ENCODE measurements at places on chromosomes 6 and 20.

- DNase-seq = no peak
Measured at GRCh38 chr20:60261333-60261732, 303.1 kb downstream of the CDH26 start.

GRCh38 chr20:54038961-54039360, 31.4 kb downstream of the BCAS1 start:
- no peak for DNase-seq

DNA sequence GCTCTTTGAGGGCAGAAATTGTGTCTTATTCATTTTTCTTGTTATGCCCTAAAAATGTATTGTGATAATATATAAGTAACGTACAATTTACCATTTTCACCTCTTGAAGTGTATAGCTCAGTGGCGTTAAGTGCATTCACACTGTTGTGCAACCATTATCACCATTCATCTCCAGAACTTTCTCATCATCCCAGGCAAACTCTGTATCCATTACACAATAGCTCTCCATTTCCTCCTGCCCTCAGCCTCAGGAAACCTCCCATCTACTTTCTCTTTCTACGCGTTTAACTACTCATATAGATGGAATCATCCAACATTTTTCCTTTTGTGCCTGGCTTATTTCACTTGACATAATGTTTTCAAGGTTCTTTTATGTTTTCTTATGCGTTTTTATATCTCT, 184.6 kb downstream of the ESR1 start:
- no peak for DNase-seq

DNA sequence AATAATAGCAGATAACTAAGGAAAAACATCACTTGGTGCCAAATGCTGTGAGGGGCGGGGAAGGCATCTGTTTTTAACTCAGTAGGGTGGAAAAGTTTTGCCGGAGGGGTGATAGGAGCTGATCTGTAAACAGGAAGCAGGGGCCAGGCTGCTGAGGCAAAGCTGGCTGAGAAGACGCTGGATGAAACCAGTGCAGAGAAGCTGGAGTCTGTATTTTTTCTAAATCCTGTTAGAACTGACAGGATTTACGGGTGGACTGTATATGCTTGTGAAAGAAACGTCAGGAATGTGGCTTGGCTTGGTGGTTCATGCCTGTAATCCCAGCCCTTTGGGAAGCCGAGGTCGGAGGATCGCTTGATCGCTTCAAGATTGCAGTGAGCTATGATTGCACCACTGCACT, 5.6 kb downstream of the PCMTD2 start:
- DNase-seq = peak; percentile 69

DNA sequence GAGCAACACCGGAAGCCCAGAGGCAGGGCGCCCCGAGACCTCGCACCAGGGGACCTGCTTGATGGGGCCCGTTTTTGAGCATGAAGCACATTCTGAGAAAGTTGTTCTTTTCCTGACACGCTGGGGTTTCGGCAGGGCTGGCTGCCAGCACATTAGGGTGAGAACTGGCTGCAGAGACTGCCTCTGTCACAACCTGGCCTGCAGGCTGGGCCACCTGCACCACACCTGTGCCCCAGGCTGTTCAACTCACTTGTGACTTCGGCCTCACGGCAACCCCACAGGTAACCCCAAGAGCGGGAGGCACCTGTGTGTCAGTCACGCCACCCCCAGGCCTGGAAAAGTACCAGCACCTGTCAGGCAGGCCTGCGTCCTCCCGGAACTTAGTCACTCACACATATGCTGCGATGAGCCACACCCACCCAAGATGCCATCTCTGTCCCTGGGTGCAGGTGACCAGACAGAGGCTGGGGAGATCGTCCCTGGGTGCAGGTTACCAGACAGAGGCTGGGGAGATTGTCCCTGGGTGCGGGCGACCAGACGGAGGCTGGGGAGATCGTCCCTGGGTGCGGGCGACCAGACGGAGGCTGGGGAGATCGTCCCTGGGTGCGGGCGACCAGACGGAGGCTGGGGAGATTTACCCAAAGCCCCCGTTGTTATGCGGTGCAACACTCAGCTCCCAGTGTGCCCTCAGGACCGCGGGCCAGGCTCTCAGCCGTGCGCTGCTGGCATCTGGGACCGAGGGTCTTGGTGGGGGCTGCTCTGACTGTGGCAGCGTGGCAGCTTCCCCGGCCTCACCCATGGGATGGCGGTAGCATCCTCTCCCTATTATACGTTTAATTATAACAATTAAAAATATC, 82.5 kb upstream of the BHLHE23 start:
- DNase-seq = no peak

GRCh38 chr6:54289426-54289825, 18.8 kb upstream of the TINAG start:
- peak; percentile 38 for DNase-seq

DNA sequence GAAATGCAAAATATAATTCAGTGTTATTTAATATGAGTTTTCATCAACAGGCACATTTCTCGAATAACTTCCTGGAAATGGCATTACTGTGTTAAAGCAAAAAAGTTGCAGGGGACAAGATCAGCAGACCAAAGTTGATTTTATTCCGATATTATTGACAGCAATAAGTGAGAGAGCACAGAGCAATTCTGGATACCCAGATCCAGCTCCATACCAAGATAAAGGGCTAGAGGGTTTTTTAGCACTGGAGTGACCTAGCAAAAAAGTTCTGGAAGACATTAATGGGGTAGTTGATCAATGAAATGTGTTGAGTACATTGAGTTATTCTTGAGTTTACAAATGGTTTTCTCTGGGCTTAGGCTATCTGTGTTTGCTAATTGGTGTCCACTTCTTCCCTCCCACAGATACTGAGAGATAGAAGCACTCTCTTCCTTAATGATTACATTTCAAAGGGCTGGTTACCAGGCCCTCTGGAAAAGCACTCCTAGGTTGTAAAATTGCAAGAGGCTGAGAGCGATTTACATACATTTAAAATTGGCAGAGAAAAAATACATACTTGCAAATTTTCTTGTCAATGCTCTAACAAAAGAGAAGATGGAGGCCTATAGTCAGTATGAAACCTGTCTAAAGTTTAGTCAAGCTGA, 47.0 kb upstream of the MANEA start:
- DNase-seq = no peak

DNA sequence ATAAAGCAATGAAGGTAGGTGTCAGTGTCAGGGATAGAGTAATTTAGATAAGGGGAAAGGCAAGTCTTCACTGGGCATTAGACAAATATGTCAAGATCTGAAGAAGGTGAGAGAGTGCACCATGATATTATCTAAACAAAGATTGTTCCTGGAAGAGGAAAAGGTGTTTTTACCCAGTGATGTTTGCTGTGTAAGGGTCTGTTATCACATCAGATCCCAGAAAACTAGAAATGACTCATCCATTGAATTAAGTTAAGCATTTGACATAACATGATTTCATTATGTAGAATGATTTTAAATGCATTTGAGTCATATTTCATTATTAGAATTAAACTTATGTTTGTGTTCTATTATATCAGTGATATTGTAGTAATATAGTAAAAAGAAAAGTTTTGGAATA, 1279.5 kb upstream of the CITED2 start:
- no peak for DNase-seq

DNA sequence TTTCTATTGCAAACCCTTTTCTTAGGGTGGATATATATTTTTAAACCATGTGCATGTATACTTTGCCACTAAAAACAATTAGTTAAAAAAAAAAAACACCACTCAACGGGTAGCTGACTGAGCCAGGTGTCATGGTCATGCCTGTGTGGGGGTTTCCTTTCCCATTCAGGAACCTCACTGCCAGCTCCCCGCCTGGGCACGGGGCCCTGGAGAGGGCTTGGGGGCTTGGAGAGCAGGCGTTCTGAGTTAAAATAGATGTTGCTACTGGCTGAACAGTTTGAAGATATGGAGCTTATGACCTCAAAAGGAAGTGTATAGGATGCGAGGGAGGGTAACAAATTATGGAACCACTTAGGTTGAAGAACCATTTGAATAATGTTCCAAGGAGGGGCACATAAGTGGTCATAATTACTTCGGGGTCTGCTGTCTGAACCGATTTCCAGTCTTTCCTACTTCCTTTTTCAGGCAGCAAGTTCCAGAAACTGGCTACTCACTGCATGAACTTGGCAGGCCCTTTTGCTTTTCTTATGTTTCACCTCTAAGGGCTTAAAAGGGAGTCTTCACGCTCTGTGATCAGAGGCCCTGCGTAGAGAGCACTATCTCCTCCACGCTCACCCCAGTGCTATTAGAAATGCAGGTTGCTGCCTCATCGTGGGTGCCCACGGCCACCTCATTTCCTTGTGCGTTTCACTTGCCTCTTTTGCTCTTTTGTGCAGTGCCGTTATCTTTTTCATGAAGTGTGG, 9.9 kb downstream of the STX16 start:
- no peak for DNase-seq

DNA sequence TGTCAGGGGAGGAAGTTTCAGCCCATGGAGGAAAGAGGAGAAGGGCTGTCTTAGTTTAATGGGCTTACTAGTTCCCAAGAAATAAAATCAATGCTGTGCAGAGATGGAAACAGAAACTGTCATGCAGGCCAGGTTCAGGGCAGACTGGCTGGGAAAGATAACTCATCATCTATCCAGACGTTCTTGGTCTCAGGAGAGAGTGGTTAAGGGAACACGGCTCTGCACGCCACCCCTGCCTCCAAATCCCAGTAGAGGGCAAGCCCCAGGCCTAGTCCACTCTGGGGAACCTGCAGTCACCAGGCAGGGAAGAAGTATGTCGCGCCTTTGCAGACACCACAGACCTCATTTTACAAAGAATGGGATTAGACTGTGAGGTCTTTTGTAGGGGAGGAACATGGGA, 12.5 kb downstream of the ALDH8A1 start:
- peak; percentile 55 for DNase-seq

DNA sequence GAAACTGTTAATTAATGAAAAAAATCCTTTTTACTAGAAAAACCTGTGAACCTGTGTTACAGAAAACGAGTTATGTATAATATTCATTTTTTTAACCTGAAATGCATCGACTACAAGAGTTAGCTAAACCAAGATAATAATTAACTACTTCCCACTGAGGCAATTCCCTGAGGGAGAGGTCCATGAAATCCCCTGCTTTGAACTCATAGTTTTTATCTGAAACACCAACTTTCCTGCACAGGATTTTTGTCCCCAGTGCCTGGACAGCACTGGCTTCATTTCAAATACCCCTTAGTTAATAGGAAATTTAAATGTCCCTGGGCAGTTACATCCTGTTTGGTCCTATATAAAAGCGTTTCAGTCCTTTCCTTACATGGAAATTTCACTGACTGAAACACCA, at the start of gene OR14J1:
Gene OR14J1, plus strand, starts transcription at position 386 of the 400 bp plus-strand sequence. CDS start 4,989 bp downstream, outside the sequence.
- no peak for DNase-seq

DNA sequence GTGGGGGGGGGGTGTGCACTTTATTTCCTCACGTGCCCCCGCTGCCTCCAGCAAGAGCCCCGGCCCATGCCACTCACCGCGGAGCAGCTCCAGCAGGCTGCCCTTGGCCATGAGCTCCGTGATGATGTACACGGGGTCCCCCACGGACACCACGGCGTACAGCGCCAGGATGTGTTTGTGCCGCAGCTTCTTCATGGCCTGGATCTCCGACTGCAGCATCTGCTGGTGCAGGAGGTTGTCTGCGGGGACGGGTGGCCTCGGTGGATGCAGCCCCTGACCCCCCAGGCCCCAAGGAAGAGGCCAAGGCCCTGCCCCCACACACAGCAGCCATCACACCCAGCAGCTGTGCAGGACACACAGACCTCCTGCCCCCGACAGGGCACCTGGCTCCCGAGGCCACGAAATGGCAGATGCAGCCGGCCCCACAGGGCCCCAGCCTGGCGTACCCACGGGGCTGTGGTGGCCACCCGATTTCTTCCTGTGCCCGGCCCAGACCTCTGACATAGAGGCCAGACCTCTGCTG, 4.7 kb downstream of the PTK6 start:
- no peak for DNase-seq

DNA sequence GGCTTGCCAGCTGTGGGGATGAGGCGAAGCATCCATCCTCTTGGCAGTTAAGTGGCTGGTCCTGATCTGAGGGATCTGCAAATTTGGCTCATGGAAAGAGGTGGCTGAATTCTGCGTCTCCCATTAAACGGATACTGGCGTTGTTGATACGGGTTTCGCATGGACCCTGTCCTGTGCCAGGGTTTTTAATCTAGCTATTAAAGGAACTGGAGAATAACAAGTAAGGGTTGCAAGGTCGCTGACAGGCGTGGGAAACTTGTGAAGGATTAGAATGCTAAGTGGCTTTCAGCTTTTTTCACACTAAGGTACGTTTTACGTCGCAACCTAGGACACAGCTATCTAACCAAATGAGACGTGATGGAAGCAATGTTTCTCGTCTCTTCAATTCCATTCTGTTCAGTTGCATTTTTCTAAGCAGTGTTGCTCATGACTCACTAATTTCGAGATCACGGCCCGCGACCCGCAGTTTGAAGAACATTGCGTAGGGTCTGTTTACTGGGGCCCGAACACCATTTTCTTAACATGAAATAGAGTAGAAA, 852 bp downstream of the GMNN start:
- peak; percentile 59 for DNase-seq

DNA sequence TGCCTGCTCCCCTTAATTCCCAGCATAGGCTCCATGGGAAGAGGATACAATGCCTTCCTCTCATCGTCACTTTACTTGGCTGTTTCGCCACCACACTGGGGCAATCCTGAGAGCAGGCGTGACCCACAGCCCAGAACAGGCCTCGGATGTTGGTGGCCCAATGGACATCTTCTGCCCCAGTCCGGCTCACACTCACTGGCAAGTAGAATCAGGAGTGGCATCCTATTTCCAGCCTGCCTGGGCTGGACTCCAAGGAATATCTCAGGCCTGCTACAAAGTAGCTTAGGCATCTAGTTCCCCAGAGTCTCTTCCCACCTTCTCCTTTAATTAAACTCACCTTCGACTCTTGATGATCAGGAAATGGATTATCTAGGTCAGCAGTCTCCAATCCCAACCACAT, 110.5 kb downstream of the LRFN2 start:
- no peak for DNase-seq

- DNase-seq = peak; percentile 72
Measured at GRCh38 chr6:21886542-21887151, 293.1 kb downstream of the SOX4 start.

DNA sequence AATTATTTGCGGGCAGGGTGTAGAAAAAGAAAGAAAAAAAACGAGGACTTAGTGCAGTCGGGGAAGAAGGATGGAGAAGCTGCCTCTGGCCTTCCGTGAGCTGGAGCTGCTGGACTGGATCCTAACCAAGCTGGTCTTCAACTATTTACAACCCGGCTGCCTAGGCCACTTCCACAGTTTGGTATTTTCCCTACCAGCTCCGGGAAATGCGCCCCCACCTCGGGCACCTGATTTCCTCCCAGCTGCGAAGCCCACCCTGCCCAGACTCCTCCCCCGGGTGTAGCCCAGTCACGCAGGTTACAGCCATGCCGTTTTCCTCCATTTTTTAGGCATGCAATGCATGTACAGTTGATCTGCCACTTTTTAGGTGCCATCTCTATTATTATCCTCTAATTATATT, 21.2 kb downstream of the THEMIS start:
- peak; percentile 20 for DNase-seq

- no peak for DNase-seq
Measured at GRCh38 chr6:140285998-140286690, 911.7 kb upstream of the CITED2 start.

Measured in fibroblast of skin of abdomen (primary cell).